ENCODE measurements at places on chromosomes 4 and X.
A peak's percentile ranks its signal among the peaks of the same experiment; 100 is the strongest.

- DNase-seq, result no peak
Measured at GRCh38 chrX:1400049-1400448, 8.1 kb upstream of the SLC25A6 start.

- no peak for DNase-seq
Measured at GRCh38 chrX:10233173-10233572, 76.4 kb downstream of the CLCN4 start.

DNA sequence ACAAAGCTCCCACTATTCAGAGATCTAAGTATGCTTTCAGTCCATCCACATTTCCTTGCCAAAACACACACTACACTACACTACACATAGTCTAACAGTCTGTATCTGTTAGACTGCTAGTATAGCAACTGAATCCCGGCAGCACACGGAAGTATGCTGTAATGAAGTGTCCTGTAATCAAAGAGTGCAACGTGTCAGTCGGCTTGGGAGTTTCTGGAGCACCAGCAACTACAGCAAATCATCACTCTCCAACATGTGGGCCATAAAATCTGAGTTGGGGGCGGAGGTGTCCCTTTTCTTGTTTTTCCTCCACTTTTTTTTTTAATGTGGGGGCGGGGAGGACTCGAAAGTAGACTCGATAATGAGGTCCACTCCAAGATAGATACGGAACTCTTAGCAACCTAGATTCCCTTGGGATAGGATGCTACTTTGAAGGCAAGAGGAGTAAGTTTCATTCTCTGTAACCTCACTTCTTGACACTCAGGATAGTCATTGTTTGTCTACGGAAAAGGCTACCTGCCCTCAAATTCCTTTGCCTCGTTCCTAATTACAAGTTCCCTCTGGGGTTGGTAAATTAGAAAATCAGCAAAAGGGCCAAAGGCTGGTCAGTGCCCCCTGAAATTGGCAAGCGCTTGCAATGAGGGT lies 722 bp downstream of the SLC10A7 start:
- DNase-seq, result no peak

DNA sequence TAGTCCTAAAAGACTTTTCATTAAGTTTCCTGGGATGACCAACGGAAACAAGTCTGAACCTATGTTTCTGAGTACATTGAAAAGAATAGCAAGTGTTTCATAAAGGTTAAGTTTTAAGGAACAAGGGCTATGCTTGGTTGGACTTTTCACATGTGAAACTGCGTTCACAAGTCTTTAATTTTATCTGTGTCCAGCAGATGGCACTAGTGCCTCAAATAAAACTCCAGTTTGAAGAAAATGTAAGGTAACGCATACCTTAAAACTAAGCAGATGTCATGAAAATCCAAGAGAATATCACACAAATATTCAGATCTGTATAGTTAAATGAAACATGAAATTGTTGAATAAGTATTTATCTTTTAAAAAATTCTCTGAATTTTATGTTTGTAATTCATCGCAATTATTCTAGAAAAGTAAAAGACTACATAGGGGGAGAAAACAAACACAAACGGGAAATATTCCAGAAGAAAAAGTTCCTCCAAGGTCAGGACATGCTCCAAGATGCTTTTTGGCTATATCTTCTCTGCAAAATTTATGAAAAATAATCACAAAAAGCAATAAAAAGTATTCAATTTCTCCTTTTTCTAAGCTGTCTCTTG lies 89.6 kb upstream of the MAD2L1 start:
- DNase-seq, result peak; percentile 37

- no peak for DNase-seq
Measured at GRCh38 chr4:8735236-8736089, 136.2 kb downstream of the HMX1 start.

DNA sequence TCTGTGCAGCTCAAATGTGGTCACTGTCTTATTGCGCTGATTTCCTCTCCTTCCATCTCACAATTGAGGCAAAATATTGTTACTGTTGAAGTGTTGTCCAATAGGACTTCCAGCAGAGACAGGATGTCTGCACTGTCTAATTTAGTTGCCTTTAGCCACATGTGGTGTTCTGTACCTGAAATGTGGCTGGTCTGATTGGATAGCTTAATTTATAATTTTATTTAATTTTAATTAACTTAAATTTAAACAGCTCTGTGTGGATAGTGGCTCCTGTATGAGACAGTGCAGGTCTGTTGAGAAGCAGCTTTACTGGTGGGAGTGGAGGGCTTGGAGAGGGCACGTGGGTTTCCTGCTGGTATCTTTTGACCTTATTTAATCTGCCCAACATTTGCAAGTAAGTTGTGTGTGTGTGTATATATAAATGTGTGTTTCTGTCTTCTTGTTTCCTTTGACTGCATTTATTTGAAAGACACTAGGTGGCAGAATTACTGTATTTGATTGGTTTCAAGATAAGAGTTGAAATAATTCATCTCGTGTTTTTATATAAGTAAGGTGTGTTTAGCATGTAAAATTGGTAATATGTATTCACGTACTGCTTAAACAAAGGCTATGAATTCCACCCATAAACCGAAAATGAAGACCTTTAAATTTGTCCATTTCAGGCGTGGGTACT lies 55.3 kb upstream of the MSANTD1 start:
- DNase-seq, result no peak

Data from NCI-H2081 treated with DMSO at 0.1 percent for 48 hours (cell line).